Stimulated activated CD8-positive, alpha-beta memory T cell treated with anti-CD3 and anti-CD28 coated beads, Interleukin-7, amount 100 ng/mL, for 4 hours (primary cell): ENCODE measurements at places on chromosomes 7 and 10.

GRCh38 chr7:114160925-114161324 lies 242.1 kb upstream of the PPP1R3A start:
- DNase-seq = no peak

DNA sequence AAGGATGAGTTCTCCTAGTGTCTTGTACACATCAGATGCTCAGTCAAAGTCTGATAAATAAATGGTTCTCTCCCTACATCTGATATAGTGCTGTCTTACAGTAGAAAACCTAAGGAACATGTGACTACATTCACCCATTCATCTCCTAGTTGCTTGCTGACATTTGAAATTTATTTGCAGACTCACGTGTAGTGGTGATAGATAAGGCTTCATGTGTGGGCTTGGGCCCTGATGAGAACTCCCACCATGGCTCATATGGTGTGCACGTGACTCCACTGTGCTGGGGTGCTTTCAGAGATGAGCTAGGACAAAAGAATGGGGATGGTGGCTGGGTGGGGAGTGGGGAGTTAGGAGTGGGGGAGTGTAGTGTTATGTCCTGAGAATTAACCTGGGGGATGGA lies 287.3 kb downstream of the RPS24 start:
- no peak for DNase-seq

DNA sequence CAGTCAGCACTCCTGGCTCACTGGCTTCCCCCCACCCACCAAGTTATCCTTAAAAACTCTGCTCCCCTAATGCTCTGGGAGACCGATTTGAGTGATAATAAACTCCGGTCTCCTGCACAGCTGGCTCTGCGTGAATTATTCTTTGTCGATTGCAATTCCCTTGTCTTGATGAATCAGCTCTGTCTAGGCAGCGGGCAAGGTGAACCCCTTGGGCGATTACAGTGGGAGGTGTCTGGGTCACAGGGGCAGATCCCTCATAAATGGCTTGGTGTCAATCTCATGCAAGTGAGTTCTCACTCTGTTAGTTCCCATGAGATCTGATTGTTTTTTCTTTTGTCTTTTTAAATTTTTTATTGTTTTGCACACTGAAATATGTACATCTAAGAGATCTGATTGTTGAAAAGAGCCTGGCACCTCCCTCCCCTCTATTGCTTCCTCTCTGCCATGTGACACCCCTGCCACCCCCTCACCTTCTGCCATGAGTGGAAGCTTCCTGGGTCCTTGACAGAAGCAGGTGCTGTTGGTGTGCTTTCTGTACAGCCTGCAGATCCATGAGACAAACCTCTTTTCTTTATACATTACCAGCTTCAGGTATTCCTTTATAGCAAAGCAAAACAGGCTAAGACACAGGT lies 20.5 kb downstream of the OTUD1 start:
- no peak for DNase-seq

- no peak for DNase-seq
Measured at GRCh38 chr10:74810087-74810486, 16.3 kb upstream of the KAT6B start.

DNA sequence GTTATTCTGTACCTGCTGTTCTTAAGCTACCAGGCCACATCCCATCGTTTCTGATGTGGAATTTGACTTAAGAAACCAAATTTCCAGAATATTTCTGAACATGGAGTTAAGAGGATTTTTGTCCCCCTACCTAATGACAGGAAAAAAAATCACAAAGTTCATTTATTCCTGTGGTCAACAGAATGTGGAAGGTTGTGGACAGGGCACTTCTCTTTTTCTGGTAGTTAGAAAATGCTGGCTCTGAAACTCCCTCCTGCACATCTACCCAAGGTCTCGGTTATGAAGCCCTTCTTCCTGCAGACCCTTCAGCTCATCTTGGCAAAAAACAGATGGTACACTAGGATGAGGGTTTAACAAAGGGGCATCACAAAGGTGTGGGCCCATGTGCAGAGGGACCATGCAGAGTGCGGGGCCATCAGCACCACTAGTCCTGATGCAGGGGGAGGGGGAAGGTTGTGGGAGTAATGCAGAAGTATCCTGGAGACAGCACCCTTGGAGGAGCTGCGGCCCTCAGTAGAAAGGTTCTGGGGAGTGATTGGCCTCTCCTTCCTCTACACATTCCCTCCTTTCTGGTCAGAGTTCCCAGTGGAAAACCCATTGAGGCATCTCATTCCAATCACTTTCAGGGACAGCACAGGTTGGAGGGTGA lies 9.8 kb downstream of the ALOX5 start:
- DNase-seq = no peak

DNA sequence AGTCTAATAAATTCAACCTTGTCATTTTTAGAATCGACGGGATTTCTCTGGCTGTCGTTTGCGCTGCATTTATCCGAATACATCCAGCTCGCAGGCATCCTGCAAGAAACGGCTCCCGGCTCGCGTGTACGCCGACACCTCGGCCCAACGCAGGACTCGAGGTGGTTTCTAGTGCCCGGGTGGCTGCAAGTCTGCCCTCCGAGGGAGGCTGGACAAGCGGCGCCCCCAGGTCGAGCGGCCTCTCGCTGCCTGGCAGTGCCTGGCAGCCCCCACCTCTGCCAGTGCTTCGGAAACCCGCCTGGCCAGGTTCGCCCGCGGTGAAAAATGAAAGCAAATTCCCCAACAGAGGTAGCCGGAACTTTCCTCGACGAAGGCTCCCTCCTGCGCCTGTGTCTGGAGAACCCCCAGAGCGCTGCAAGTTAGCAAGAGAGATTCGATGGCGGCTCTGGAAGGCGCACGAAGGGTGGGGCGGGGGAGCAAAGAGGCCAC lies 5.7 kb upstream of the ZNF503 start:
- no peak for DNase-seq

DNA sequence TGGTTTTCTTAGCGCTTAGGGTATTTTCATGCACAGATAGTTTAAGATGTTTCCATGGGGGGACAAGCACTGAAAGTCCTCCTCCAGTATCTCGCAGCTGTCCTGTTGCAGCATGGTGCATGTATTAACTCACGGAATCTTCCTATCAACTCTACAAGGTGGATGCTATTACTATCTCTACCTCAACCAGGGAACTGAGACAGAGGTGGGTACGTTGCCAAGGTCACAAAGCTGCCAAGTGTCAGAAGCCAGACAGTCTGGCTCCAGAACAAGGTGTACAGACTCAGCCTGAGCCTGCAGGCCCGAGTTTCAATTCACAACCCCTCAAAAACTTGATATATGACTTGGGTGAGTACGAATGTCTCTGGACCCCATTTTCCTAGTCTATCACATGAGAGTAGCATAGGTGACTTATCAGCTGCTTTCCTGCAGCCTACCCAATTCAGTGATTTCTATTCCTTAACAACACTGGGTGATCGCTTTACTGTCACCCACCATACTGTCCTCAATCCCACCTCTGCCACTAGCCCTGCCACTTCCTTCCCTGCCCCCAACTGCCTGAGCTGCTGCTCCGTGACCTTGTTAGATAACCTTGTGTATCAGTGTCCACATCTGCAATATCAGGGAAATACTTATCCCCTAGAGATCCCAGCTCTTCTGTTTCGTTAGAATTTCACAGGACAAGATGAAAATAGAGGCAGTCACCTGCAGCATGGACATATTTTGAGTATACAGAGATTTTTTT lies 92.1 kb downstream of the ABCC2 start:
- DNase-seq = no peak

- DNase-seq = no peak
Measured at GRCh38 chr7:101916041-101916800, 98.8 kb downstream of the CUX1 start.

GRCh38 chr7:134645478-134645877 lies 1.2 kb upstream of the BPGM start:
- DNase-seq = no peak

- no peak for DNase-seq
Measured at GRCh38 chr10:71074176-71074755, 138.1 kb upstream of the UNC5B start.

GRCh38 chr10:105797234-105797890 lies 1156.3 kb downstream of the SORCS3 start:
- no peak for DNase-seq

- DNase-seq = no peak
Measured at GRCh38 chr10:119784340-119785067, 58.7 kb downstream of the INPP5F start.

- DNase-seq = no peak
Measured at GRCh38 chr10:111204838-111205237, 128.0 kb downstream of the ADRA2A start.

DNA sequence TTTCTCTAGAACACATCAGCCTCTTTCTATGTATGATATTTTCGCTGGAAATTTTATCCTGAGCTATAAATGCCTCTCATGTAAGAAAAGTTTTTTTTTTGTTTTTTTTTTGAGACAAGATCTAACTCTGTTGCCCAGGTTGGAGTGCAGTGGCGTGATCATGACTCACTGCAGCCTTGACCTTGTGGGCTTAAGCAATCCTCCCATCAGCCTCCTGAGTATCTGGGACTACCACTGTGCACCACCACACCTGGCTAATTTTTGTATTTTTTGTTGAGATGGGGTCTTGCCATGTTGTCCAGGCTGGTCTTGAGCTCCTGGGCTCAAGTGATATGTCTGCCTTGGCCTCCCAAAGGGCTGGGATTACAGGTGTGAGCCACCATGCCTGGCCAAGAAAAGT lies 80.4 kb downstream of the ADK start:
- DNase-seq = no peak

GRCh38 chr7:10740805-10741204 lies 232.9 kb upstream of the PHF14 start:
- no peak for DNase-seq

GRCh38 chr7:80181411-80181810 lies 46.8 kb downstream of the GNAI1 start:
- no peak for DNase-seq

- no peak for DNase-seq
Measured at GRCh38 chr10:21279217-21279575, 246.3 kb downstream of the SKIDA1 start.

- DNase-seq = no peak
Measured at GRCh38 chr7:68321776-68322496, 1276.3 kb upstream of the AUTS2 start.

DNA sequence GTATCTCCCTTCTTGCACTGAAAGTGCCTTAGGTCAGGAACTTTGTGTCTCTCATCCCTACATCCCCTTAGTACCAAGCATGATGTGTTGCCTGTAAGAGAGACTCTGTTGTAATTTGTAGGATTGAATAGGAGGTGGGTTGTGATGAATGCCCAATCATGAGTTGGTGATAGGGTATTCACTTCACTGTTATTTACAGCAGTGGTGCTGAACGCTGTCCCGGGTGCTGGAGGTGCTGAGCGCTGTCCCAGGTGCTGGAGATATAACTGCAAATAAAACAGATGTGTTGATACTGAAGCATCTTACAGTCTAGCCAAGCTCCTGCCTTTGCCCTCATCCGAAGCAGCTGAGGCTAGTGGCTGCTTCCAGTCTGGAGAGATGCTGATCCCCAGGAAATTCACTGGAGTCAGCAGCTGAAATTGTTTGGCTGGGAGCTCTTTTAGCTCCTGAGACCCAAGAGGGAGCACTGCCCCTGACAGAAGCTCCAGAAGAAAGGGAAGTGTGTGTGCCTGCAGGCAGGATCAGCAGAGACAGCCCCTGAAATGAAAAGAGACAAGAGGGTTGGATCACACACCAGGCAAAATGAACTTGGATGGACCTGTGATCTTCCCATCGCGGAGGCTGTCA lies 183.4 kb downstream of the SORCS3 start:
- DNase-seq = no peak

DNA sequence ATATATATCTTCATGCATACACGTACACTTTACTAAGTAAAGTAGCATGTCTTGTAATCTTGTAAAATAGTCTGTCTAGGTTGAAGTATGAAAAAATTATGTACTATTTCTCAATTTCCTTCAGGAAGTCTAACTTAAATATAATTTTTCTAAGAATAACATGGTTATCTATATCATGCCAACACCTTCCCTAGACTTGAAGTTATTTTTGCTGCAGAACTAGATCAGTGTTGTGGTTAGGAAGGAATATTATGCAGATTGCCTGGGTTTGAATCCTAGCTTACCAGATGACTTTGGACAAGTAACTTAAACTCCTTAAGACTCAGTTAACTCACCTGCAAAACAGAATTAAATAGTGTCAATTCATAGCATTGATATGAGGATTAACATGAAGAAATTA lies 142.2 kb upstream of the SEMA3A start:
- no peak for DNase-seq

DNA sequence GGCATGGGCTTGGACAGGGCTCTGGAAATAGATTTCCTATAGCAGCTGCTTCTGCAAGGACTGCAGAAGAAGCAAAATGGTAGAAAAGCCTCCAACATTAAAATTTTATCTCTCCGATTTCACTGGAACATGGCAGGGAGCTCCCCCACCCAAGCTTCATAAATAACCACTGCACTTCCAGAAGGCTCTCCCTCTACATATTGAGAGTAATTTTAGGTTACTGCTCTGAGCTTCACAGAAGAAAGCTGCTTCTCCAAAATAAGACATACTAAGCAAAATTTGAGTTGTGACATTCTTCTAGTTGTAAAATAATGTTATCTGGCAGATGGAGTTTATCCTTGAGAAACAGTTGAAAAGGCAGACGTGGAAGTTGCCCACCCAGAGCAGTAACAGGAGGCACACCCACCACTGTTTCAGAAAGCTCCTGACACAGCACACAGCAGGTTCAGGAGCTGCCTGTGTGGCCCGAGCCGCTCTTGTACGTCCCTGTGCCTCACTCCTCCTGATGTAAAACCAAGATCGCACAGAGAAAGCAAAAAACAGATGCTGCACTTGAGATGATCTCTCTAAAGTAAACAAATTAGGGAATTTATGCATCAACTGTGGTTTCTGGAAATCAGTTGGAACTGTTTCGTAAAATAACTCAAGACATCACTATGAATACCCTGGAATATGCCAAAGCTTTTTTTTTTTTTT lies 621.0 kb downstream of the PARD3 start:
- no peak for DNase-seq

DNA sequence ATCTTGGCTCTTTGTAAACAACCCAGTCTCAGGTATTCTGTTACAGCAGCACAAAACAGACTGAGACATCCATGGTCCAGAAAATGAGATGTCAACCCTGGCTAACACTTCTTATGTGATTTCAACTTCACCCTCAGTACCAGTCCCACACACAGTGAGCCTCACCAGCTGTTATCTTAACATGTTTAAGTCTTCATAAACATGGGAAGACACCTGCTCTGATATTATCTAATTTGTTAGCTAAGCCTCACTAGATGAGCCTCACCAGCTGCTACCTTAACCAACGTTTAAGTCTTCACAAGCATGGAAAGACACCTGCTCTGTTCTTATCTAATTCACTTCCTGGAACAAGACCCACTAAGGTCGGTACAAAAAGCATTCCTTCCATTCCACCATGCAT lies 130.8 kb downstream of the CALN1 start:
- DNase-seq = no peak

GRCh38 chr7:89839329-89839728 lies 314.9 kb upstream of the STEAP1 start:
- no peak for DNase-seq

GRCh38 chr10:30026578-30026977 lies 32.8 kb downstream of the JCAD start:
- DNase-seq = no peak

DNA sequence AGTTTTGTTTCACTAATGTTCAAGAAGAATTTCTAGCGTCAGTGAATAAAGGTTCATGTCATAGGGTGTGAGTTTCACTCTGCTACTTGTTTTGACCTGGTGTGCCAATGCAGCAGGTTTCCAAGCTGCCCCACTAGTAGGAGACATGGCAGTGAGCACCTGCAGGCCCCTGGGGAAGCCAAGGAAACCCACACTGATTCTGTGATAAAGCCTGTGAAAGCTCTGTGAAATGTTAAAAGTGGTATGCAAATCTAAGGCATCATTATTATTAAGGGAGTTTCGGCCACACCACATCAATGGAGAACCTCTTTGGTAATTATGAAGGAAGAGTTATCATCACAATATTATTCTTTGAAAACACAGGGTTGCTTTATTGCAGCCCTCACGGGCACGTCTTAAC lies 46.4 kb downstream of the ABCB5 start:
- no peak for DNase-seq

GRCh38 chr10:1452777-1453176 lies 284.5 kb downstream of the ADARB2 start:
- no peak for DNase-seq
